IMR-90 (cell line): ENCODE measurements at places on chromosomes 2 and 18. TPM values are rescaled to one million over a fixed set of nuclear protein-coding genes. Genes with fewer than 3 reads are reported as not detected.

DNA sequence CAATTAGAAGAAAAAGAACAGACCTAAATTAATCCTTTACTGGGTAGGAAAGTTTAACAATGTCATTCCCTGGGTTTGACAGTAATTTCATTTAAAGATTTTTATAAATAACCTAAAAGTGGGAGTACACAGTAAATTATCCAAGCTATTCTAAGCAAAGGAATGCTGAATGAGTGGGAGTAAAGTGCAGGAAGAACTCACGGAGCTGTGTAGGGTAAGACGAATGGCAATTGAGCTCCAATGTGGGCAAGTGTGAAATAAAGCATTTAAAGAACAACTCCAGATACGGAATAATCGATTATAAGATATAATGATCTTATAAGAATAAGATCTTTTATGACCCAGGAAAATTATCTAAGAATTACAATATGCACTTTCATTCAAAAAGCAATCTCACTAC lies 93.2 kb downstream of the LRRTM4 start:
- H3K4me3 ChIP-seq: no peak overlapping the region
- H3K4me1 ChIP-seq: no peaks in the 10 kb centered on the region
- no peak for DNase-seq
- no peak overlapping the region for H3K27ac ChIP-seq
- H3K36me3 ChIP-seq: no peaks in the 10 kb centered on the region

Gene C2orf80
- total RNA-seq: not detected in 2 replicates

Gene TUBB8B
- total RNA-seq: not detected in 2 replicates

DNA sequence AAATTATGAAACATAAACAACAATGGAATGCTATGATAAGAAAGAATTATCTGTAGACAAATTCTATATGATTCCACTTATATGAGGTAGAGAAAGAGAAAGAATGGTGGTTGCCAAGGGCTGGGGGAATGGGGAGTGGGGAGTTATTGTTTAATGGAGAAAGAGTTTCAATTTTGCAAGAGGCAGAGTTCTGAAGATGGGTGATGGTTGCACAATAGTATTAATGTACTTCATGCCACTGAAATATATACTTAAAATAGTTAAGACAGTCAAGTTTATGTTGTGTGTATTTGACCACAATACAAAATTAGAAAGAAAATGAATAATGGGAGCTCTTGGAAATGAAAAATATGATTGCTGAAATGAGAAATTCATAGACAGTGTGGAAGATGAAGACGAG lies 22.6 kb upstream of the FAM117B start:
- no peak overlapping the region for H3K4me3 ChIP-seq
- no peaks in the 10 kb centered on the region for H3K36me3 ChIP-seq
- H3K27ac ChIP-seq: no peak overlapping the region
- no peak for DNase-seq

DNA sequence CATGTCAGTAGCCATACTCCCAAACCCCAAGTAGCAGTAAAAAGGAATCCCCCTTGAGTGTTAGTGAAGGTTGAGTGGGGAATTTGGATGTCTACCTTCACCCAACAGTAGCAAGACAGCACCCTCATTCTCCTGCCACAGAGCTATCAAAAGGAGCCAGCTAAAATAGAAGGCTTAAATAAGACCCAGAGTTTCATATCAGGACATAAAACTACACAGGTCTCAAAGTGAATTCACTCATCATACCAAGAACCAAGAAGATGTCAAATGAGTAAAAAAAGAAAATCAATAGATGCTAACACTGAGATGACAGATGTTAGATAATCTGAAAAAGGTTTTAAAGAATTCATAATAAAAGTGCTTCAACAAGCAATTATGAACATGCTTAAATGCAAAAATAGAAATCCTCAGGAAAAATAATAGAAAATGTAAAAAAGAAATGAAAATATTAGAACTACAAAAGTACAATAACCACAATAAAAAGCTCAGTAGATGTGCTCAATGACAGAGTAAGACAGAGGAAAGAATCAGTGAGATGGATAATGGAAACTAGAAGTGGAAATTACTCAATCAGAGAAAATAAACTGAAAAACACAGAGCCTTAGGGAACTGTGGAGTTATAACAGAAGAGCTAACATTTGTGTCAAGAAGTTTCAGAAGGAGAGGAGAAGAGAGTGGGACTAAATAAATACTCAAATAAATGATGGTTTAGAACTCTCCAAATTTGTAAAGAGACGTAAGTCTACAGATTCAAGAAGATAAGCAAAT lies 90.5 kb downstream of the EDAR start:
- H3K4me3 ChIP-seq: no peak overlapping the region
- H3K27me3 ChIP-seq: peaks cover 4% of the 10 kb centered on the region; the same call in 1 of the 2 replicates
- H3K4me1 ChIP-seq: no peaks in the 10 kb centered on the region

Gene STEAP3
- 18.9 and 19.4 TPM in 2 replicates for total RNA-seq

- peaks cover 24% of the 10 kb centered on the region for H3K27me3 ChIP-seq
- H3K27ac ChIP-seq: no peak overlapping the region
- no peak overlapping the region for H3K4me3 ChIP-seq
- H3K36me3 ChIP-seq: no peaks in the 10 kb centered on the region
- no peaks in the 10 kb centered on the region for H3K4me1 ChIP-seq
Measured at GRCh38 chr2:131419441-131419840, 55.5 kb upstream of the RAB6D start.

- DNase-seq: peak; percentile 76
- H3K36me3 ChIP-seq: no peaks in the 10 kb centered on the region; the same call in 1 of the 2 replicates
- no peaks in the 10 kb centered on the region for H3K27me3 ChIP-seq
- no peak overlapping the region for H3K27ac ChIP-seq
- H3K4me1 ChIP-seq: peaks cover 25% of the 10 kb centered on the region
Measured at GRCh38 chr2:173150087-173150486, 74.4 kb downstream of the MAP3K20 start.

GRCh38 chr2:17122887-17123501 lies 395.2 kb downstream of the RAD51AP2 start:
- no peak overlapping the region for H3K4me3 ChIP-seq
- no peak overlapping the region for H3K27ac ChIP-seq
- no peaks in the 10 kb centered on the region for H3K36me3 ChIP-seq
